GM12878 (cell line): ENCODE measurements at places on chromosomes 6 and 20. TPM values are rescaled to one million over a fixed set of nuclear protein-coding genes. Genes with fewer than 3 reads are reported as not detected.
A peak's percentile ranks its signal among the peaks of the same experiment; 100 is the strongest.

- H3K27me3 ChIP-seq: no peaks in the 10 kb centered on the region
- H3K4me1 ChIP-seq: no peaks in the 10 kb centered on the region
- no peak for DNase-seq
- H3K4me3 ChIP-seq: no peak overlapping the region
- H3K36me3 ChIP-seq: no peaks in the 10 kb centered on the region
- H3K27ac ChIP-seq: no peak overlapping the region
Measured at GRCh38 chr6:34961574-34961973, 72.5 kb downstream of the ANKS1A start.

DNA sequence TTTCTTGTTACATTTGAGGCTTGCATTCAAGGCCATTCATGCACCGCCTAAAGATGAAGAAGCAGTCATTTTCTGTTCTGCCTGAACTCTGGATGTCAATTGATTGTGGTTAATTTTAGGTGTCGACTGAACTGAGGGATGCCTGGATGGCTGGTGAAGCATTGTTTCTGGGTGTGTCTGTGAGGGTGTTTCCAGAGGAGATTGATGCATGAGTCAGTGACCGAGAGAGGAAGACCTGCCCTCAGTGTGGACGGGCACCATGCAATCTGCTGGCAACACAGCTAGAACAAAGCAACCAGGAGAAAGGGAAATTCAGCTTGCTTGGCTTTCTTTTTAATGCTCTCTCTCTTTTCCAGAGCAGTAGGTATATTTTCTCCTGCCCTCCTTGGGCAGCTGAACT, 164.1 kb upstream of the ECI2 start:
- H3K4me3 ChIP-seq: no peak overlapping the region
- no peaks in the 10 kb centered on the region for H3K36me3 ChIP-seq
- H3K4me1 ChIP-seq: no peaks in the 10 kb centered on the region
- no peak for DNase-seq
- H3K27ac ChIP-seq: no peak overlapping the region
- no peaks in the 10 kb centered on the region for H3K27me3 ChIP-seq

DNA sequence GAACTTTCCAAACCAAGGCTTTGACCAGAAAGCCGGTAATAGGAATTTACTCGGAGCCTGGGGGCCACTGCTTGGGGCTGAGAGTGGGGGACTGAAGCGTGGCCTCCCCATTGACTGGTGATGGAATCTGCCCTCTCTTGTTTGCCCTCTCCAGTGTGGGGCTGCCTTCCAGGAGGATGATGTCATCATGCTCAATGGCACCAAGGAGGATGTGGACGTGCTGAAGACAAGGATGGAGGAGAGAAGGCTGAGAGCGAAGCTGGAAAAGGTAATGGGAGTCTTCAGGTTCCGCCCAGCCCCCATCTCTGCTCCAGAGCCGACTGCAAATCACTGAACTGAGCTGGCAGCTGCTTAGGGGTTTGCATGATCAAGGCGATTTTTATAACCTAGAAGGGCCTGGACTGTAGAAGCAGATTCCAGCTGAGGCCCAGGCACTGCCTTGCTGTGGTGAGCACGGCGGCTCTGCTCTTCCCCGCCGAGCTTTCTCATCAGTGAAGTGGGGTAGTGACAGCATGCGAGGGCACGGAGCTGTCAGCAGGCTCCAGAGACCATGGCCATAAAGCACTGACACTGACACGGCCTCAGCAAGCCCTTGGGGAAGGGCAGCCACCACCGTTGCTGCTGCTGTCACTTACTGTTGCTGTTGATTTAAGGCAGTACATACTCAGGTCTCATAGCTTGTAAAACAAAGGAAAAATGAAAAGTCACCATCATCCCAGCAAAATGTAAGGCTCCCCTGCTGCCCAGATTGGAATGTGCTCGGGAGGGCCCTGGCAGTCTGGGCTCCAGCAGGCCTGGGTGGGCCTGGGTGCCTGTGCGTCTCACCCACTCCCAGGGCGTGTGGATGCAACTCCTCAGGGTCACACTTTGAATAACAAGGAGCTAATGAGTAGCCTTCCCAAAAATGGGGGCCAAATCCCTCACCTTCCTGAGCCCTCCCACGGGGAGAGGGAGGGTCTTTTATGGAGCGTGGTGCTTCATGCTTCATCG, 11.1 kb upstream of the FAM209A start:
- DNase-seq: no peak
- H3K27ac ChIP-seq: no peak overlapping the region
- H3K4me1 ChIP-seq: no peaks in the 10 kb centered on the region
- H3K4me3 ChIP-seq: no peak overlapping the region

- no peaks in the 10 kb centered on the region for H3K36me3 ChIP-seq
- H3K27ac ChIP-seq: peak overlapping the region; percentile 76
- H3K4me1 ChIP-seq: 0 out of 2 replicates have a peak, but pooled peaks cover 3% of the 10 kb centered on the region
- DNase-seq: no peak
- peak overlapping the region; percentile 85 for H3K4me3 ChIP-seq
- H3K27me3 ChIP-seq: no peaks in the 10 kb centered on the region
Measured at GRCh38 chr6:159969921-159970320, 1.0 kb downstream of the IGF2R start.

DNA sequence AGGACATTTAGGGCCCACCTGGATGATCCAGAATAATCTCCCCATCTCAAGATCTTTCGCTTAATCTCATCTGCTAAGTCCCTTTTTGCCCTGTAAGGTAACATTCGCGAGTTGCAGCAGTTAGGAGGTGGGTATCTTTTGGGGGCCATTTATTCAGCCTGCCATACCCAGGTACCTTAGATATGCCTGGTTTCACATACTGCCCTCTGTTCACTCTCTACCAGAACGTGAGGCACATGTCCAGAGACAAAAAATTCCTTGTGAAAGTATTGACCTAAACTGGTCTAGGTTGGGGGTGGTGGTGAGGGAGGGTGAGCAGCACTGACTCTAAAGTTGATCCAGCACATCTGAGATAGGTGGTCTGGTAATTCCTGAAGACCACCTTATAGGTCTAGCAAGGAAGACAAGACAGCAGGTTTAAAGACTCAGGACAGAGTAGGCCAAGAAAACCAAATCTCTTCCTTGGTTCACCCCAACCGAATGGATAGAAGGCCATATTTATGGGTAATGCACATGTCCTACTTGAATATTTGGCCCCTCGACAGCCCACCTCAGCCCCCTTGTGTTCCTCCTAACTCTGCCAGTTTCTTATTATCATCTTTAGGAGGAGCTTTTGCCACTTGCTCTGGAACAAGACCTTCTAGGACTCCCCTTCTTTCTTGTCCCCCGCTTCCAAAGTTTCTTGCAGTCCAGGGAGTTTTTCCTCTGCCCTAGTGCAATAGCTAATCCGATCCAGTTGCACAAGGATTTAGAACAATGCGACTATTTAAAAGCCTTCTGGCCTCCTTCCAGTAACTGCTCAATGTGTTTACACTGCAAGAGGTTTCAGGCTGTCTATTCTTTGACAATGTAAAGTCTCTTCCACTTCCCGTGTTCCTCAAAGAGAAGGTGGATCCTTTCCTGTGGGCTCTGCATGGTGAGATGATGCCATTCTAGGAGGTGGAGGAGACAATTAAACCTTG, 213.0 kb upstream of the LAMP5 start:
- H3K4me3 ChIP-seq: no peak overlapping the region
- no peaks in the 10 kb centered on the region for H3K27me3 ChIP-seq
- DNase-seq: no peak
- no peak overlapping the region for H3K27ac ChIP-seq

GRCh38 chr6:109320072-109320471, 62.2 kb downstream of the CD164 start:
- H3K4me3 ChIP-seq: no peak overlapping the region
- peaks cover 7% of the 10 kb centered on the region for H3K4me1 ChIP-seq
- H3K27me3 ChIP-seq: no peaks in the 10 kb centered on the region
- no peak overlapping the region for H3K27ac ChIP-seq
- H3K36me3 ChIP-seq: no peaks in the 10 kb centered on the region
- no peak for DNase-seq

The MLN gene
- total RNA-seq: not detected in 2 replicates

The OOEP gene
- not detected in 2 replicates for total RNA-seq
